ENCODE measurements at places on chromosomes 13 and 19.

DNA sequence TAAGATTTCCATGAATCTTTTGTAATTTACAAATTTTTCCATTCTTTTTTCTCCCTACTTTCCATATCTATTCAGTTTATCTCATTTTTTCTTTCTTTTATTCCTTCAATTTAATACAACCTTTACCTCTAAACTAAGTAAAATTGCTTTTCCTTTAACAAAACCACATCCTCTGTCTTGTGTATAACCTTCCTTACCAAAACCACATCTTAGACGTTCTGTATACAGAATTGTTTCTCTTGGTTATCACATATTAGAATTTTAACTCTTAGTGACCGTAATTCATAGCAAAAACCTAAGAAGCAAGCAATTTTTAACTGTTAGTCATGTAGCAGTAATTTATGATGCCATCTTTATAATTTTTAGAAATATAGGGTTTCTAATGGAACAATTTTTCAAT, 15.0 kb downstream of the PPP5C start:
- no peak for DNase-seq

GRCh38 chr13:99648066-99648665, 146.9 kb downstream of the TM9SF2 start:
- no peak for DNase-seq

- DNase-seq: no peak
These were observed 754.9 kb downstream of the OLFM4 start for GRCh38 chr13:53783471-53783870.

DNA sequence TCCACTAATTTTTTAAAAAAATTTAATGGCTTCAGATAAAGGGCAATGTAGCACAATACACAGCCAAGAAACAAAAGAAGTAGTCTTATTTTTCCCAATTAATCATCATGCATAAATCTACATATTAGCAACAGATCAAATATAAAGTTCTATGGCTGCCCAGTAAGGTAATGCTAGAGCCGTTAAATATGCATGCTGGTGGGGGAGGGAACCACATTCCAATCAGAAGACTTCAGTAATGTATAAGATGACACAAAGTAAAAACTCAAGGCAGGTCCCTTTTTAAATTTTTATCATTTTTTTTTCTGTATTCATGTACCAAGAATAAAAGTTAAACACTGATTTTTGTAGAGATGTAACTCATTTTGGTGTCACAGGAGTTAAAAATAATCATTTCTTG, 62.0 kb downstream of the MPHOSPH8 start:
- no peak for DNase-seq

DNA sequence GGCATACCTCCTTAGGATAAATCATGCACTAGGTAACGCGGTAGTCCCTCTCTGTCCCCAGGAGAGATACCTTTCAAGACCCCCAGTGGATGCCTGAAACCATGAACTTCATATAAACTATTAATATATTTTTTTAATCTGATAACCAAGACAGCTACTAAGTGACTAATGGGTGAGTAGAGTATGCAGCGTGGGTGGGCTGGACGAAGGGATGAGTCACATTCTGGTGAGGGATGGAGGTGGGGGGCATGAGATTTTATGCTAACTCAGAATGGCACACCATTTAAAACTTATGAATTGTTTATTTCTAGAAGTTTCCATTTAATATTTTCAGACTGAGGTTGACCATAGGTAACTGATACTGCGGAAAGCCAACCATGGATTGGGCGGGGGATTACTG, 46.2 kb downstream of the CDK8 start:
- DNase-seq: peak; percentile 3

DNA sequence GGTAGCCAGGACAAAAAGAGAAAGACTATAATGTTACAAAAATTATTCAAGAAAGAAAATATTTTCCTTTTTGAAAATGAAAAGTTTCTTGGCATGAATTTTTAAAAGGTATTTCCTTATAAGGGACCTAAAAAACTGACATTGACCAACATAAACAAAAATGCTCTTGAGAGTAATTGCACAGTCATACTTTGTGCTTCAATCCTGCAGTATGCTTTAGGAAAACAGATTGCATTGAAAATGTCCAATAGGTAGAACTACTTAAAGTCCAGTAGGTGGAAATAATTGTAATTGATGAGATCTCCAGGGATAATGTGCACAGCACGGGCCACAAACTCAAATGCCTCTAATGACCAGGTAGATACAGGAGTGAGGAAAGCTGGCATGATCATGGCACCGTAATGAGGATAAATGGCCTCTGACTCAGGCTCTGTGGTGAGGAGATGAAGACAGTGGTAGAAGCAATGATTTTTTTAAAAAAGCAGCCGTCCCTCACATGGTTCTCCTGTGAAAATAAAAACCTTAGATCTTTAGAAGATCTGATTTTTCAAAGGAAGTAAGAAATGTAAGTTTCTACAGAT, 278.0 kb downstream of the ITGBL1 start:
- no peak for DNase-seq

Measured in activated T-cell treated with anti-CD3 and anti-CD28 coated beads for 24 hours (primary cell).